ENCODE measurements at places on chromosomes 12 and 14.
A peak's percentile ranks its signal among the peaks of the same experiment; 100 is the strongest.

DNA sequence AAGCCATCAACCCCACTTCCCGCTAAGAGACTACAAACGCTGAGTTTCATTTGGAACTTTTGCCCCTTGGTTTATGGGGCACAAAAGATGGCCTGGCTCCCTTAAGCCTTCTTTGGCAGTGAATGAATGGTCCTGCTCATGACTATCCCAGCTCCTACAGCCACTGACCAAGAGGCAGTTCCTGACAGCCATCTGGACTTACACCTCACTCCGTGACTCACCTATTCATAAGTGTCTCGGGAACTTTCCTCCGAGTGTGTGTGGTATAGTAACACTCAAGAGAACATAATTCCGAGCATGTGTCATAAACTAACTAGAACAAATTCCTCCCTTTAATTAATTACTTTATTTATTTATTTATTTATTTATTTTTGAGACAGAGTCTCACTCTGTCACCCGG, 51.9 kb upstream of the NUDT4 start:
- DNase-seq, result no peak

- DNase-seq, result no peak
These were observed 111.3 kb upstream of the GARIN2 start for GRCh38 chr14:67077921-67078320.

DNA sequence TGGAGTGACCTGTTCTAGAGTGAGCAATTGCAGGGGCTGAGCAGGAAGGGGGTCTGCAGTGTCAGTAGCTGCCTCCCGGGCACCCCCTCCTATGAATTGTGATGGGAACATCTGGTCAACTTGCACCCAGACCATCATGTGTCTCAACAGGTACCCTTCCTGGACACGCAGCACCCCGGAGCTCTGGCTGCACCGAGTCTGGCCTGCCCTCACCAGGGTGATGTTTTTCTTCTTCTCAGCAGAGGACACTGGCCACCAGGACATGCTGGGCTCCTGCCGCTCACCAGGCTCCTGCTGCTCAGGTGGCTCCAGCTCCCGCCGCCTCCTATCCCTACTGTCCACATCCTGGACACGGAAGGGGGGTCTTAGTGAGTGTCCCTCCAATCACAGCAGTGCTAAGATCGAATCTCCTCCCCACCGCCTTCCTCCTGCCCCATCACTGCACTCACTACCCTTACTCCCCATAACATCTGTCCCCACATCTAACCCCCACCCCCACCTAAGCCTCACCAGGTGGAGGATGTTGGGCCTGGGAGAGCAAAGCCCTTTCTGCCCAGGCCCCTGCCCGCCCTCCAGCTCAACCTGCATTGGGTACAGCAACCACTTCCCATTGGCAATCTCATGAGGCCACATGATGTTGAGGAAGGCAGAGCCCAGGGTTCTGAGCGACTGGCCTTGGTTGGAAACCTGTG, 14.9 kb downstream of the ITGA7 start:
- DNase-seq, result no peak

GRCh38 chr12:77722536-77722935, 108.2 kb upstream of the NAV3 start:
- no peak for DNase-seq

DNA sequence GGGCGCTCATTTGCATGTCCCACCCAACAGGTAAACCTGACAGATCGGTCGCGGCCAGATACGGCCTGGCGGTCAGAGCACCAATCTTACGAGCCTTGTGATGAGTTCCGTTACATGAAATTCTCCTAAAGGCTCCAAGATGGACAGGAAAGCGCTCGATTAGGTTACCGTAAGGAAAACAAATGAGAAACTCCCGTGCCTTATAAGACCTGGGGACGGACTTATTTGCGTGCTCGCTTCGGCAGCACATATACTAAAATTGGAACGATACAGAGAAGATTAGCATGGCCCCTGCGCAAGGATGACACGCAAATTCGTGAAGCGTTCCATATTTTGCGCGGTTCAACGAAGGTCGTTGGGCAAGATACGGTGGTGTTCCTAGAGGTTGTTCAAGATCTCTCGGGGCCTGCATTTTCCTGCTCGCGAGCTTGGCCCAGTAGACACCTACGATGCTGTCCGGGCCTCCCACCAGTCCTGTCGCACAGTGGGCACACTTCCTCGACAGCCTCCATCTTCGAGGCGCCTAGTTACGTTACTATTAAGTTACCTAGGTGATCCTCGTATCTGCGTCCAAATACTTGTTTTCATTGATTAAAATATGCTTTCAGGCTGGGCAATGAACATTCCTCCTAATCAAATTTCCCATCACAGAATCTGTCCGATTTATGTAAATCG, at the start of gene RNU6-7:
Gene RNU6-7, plus strand, starts transcription at position 230 of the 675 bp plus-strand sequence.
- no peak for DNase-seq

GRCh38 chr12:63668028-63668799, at the start of gene DPY19L2:
TSS of gene DPY19L2 (minus strand) at chr12:63668493. CDS start at chr12:63668393, 100 bp downstream.
- DNase-seq, result peak; percentile 14

All from activated CD4-positive, alpha-beta T cell treated with anti-CD3 and anti-CD28 coated beads for 1 hour (primary cell).